ENCODE measurements at places on chromosomes 12 and 14.

DNA sequence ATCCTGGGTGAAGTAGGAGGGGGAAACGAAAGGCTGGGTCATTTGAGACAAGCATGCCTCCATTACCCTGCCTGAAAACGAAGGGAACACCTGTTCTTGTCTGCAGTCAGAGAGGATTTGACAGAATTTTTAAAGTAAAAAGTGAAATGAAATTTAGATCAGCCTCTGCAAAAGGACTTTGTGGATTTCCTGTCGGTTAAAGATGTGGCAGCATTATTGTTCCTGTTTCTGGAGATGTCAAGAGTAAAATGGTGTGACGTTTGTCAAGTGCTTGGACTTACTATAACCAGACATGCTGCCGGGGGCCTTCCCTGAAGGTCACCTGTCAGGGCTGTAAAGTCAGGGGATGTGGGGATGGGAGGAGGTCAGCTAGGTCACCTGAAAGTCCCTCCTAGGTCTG is 32.0 kb downstream of the NRXN3 start:
- no peak for DNase-seq

GRCh38 chr14:49767270-49767570 is 733 bp upstream of the KLHDC2 start:
- DNase-seq, result no peak

DNA sequence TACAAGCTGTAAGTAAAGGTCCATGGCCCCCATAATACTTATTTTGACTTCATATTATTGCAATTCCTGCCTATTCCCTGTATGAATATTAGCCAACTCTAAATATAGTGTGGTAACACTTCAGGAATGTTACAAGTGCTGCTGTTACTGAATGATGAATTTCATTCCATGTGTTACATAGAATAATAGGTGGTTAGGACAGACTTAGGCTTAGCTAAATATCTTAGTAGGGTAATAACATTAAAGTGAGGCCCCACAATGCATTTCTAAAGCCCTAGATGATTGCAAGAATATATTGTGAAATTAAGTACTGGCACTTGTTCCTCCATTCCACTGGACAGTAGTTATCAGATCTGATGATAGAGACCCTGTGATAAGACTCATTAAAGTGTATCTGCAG is 182.7 kb downstream of the PCNX1 start:
- DNase-seq, result no peak

GRCh38 chr14:95507174-95507573 is 9.3 kb downstream of the SYNE3 start:
- DNase-seq, result no peak

DNA sequence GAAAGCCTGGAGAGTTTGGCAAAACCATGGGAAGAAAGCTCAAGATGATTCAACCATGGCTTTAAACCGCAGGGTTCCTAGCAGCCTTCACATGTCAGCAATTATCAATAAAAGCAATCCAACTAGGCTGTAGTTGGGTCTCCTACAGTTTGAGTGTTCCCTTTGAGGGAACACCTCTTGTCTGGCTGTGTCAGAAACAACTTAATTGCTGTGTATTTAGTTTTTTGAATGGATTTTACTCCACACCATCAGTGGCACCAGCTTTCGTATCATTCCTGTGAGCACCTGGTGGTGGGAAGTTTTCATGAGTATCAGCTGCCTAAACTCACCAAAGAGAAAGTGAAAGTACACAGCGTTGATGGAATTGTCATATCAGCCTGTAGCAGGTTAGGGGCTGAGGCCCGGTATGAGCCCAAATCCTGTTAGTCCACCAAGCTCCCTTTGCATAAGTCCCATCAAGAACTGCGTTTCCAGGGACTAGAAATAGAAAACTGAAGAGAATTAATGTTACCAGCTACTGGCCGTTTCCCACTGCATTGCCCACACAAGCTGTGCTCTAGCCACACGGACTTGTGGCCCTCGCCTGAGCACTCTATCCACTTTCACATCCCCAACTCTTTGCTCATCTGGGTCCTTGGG is 10.9 kb upstream of the IL26 start:
- DNase-seq, result no peak

DNA sequence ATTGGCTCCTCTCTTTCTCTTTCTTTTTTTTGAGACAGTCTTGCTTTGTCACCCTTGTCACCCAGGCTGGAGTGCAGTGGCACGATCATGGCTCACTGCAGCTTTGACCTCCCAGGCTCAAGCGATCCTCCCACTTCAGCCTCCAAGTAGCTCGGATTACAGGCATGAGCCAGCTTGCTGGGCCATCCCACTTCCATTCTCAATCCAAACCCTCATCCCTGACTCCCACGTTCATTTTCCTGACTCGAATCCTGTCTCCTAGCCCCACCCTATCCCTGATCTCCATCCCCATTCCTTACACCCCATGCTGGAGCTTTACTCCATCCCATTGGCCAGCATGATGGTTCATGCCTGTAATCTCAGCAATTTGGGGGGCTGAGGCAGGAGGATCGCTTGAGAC is 7.8 kb downstream of the SPRYD4 start:
- no peak for DNase-seq

GRCh38 chr12:48419116-48419935 is 53.0 kb upstream of the ANP32D start:
- no peak for DNase-seq

DNA sequence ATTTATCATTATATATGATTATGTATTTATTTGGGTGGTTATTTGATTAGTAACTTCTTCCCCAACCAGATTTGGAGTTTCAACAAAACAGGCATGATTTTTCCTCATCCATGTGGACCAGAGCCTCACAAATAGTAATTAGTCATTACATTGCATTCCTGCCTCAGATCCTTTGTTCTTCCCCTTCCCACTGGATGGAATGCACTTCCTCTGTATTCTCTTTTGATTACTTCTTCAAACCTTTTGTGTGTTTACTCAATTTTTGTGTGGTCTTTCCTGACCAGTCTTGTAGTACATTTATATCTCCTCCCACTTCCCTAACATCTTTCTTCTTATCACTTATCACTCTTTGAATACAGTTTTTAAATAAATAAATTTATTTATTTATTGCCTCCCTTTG is 15.5 kb downstream of the SYT1 start:
- DNase-seq, result no peak

DNA sequence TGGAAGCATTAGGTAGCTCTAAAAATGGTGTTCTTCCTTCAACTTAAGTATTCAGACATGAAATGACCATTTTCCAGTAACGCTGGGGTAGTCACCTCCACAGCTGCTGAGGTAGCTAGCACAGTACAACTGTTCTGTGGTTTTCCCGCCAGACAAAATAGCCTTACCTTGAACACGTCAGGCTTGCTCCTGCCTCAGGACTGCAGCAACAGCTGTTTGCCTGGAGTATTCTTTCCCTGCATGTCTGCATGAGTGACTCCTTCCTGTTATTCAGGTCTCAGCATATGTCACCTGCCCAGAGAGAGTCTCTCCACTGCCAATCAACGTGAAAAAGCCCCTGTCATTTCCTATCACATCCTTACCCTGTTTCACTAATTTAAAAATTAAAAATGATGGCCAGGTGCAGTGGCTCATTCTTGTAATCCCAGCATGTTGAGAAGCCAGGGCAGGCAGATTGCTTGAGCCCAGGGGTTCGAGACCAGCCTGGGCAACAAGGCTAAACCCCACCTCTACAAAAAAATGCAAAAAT is 37.9 kb downstream of the WDR89 start:
- no peak for DNase-seq

DNA sequence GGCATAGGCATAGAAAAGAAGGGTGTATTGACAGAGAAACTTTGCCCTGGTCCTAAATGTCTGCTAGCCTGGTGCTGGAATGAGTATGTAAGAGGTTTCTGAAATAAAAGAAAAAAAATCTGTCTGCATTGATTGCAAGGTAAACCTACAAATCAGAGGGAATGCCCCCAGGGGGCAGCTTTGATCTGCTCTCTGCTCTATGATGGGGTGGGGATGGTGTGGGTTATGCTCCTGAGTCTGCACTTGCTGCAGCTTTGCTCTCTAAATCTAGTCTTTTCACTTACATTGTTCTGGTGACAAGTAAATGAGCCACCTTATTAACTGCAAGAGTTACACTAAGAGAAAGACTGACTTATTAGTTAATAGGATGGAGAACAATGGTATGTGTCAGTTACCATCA is 468.4 kb upstream of the STXBP6 start:
- no peak for DNase-seq

- no peak for DNase-seq
Observed at GRCh38 chr12:1474574-1475153, 119.7 kb downstream of the FBXL14 start.

- DNase-seq, result no peak
Observed at GRCh38 chr14:97149775-97150174, 352.6 kb downstream of the VRK1 start.

- DNase-seq, result no peak
Observed at GRCh38 chr14:83664389-83664788, 1865.6 kb upstream of the FLRT2 start.

GRCh38 chr14:86574778-86575129 is 1044.8 kb downstream of the FLRT2 start:
- DNase-seq, result no peak

DNA sequence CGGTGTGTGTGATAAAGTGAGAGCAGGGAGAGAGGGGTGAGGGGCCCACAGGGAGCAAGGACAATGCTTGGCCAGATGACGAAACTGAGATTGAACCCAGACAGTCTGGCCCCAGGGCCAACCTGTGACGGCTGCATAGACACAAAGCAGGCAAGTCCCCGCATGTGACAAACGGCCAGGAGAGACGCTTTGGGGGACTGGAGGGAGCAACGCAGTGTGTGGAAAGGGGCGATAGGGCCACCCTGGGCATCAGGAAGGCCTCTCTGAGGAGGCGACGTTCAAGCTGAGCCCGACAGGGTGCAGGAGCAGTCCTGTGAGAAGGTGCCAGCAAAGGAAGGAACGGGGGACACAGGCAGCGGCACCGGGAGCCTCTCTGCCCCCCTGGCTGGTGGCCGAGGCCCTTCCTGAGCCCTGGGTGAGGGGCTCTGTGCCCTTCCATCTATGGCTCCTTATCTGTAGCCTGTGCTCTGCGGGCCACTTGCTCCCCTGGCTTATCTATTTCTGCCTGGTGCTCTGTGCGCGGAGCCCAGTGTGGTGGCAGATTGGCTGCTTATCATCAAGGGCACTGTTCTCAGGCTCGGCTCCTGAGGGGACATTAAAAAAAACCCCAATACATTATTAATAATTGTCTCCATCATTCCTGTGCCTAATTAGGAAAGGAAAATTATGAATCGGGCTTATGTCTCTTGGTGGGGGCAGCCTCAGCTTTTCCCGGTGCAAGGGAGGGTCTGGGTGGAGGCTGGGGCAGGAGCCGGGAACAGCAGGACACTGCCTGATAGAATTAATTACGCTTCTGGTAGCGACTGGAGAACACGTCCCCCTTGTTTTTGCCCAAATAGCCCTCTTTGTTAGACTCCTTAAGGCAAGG is 39.8 kb downstream of the PRIMA1 start:
- DNase-seq, result no peak

DNA sequence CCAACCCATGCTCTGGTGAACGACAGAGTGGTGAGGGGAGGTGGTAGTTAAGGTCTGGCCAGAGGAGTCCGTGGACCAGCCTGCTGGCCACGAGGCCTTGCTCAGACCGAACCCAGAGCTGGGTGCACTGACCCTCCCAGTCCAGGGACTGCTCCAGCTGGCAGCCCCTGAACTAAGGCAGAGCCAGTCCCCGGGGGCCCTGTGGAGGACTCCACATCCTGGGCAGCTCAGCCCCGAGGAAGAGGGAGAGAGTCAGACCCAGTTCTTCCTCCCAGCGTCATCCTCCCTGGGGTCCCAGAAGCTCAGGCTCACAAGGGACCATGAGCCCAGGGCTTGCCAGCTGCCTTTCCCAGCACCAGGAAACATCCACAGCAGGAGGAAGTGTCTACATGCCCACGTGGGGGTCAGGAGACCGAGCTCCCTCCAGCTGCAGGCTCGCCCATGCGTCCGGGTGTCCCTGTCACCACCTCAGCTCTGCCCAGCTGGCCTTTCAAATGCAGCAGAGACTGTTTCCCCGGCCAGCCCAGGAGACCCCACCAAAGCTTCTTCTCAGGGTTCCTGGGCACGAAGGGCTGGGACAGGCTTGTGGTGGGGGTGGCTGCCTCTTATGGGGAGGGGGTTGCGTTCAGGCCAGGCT is 194.4 kb downstream of the KIF26A start:
- DNase-seq, result no peak

DNA sequence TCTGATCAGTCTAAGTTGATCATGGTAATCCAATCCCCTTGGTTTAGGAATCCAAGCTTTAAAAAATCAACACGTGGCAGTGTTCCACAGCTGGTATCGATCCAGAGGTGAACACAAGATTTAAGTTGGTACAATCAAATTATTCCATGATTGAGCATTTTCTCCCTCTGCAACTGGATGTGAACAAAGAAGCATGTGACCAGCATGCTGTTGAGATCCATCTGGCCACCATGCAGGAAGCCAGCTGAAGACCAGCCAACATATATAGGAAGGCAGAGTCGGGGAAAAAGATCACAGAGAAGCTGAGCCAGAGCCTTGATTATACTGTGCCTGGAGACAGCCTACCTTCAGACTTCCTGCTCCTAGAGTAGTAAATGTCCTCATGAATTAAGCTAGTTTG is 158.3 kb downstream of the SEC23A start:
- no peak for DNase-seq

- no peak for DNase-seq
Observed at GRCh38 chr12:2375871-2376270, 323.1 kb downstream of the CACNA1C start.

GRCh38 chr14:49769171-49769570 is 1.2 kb downstream of the KLHDC2 start:
- no peak for DNase-seq

GRCh38 chr12:69161829-69162228 is 77.5 kb upstream of the CPSF6 start:
- DNase-seq, result no peak

DNA sequence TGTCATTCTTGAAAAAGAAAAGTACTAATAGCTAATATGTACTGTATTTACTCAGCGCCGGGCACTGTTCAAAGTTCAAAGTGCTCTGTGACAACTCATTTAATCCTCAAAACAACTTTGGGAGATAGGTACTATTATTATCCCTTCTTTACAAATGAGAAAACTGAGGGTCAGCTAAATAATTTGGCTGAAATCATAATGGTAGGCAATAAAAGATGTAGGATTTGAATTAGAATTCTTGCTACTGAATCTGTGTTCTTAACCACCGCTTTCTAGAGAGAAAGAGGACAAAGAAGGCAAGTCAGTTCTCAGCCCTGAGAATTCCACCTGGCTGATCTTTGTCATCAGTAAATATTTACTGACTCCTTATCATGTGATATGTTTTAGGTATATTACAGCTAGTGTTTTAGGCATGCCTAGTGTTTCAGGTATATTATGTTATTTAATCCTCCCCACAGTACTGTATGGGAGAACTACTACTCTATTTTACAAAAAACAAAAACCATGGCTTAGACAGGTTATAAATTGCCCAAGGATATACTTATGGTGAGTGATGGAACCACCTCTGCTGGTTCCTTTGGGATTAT is 205.7 kb upstream of the GZMB start:
- DNase-seq, result no peak
